ENCODE measurements at places on chromosomes 3 and 15. TPM values are rescaled to one million over a fixed set of nuclear protein-coding genes. Genes with fewer than 3 reads are reported as not detected.

The CCR8 gene
- total RNA-seq = not detected

The NANOGP8 gene
- total RNA-seq = 8.4 TPM

The TGM4 gene
- not detected for total RNA-seq

The ARNT2 gene
- 10.6 TPM for total RNA-seq

The ACOX2 gene
- total RNA-seq = 17.7 TPM

- no peak overlapping the region for H3K4me3 ChIP-seq
- no peaks in the 10 kb centered on the region for H3K36me3 ChIP-seq
- no peak for DNase-seq
- no peaks in the 10 kb centered on the region for H3K27me3 ChIP-seq
Observed at GRCh38 chr3:30553641-30554316, 52.6 kb upstream of the TGFBR2 start.

DNA sequence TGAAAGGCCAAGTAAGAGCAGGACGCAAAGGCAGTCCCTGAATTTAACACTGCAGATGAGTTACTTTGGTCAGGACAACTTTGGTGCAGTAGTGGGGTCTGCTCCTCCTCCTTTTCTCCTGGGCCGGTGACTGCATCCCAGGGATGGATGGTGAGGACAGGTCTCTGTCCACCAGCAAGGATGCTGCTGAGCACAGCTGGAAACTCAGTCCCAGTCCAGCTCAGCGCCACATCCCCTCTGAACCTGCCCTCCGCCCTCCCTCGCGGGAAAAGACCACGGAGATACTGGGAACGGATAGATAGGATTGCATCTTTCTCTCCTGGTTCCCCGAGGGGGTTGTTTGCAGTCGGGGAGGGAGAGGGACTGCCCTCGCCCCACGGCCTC, 13.8 kb downstream of the GRAMD2A start:
- H3K36me3 ChIP-seq = no peaks in the 10 kb centered on the region
- H3K27me3 ChIP-seq = peaks cover 5% of the 10 kb centered on the region
- no peaks in the 10 kb centered on the region for H3K4me1 ChIP-seq
- no peak for DNase-seq

DNA sequence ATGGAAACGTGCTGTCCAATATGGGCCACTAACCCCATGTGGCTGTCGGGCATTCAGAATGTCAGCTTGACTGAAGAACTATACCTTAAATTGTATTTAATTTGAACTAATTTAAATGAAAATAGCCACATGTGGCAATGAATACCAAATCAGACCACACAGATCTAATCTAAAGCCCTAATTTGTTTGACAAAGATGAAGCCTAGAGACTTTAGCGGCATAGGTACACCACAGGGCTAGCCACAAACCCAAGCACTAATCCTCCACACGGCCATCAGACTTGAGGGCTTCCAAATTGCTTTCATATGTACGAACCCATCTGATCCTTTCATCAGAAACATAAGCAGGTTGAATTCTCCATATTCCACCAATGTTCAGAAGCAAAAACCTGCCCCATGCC, 81.4 kb downstream of the SHQ1 start:
- DNase-seq = no peak
- H3K36me3 ChIP-seq = no peaks in the 10 kb centered on the region
- H3K27me3 ChIP-seq = no peaks in the 10 kb centered on the region
- H3K27ac ChIP-seq = no peak overlapping the region
- H3K4me1 ChIP-seq = no peaks in the 10 kb centered on the region

DNA sequence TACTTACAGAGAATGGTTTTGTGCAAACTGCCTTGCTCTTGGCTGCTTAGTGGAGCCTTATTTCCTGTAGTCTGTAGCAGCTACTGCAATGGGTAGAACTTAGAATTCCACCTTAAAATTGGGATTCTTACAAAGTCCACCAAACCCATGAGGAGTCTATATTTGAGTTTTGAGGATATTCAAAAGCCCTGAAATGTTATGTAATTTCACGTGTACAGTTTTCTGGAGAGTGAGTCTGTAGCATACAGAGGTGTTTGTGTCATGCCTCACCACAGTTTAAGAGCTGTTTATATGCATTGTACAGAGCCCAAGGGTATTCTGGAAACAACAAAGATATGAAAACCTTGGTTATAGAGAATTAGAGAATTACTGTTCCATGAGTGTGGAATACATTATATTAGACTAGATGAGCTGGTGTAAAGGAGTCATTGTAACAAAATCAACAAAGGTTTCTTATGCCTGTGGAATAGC, 114.4 kb downstream of the MBNL1 start:
- peaks cover 4% of the 10 kb centered on the region for H3K36me3 ChIP-seq
- peaks cover 67% of the 10 kb centered on the region for H3K4me1 ChIP-seq
- peak overlapping the region; percentile 9 for H3K4me3 ChIP-seq
- H3K27ac ChIP-seq = peak overlapping the region; percentile 70
- no peaks in the 10 kb centered on the region for H3K27me3 ChIP-seq

DNA sequence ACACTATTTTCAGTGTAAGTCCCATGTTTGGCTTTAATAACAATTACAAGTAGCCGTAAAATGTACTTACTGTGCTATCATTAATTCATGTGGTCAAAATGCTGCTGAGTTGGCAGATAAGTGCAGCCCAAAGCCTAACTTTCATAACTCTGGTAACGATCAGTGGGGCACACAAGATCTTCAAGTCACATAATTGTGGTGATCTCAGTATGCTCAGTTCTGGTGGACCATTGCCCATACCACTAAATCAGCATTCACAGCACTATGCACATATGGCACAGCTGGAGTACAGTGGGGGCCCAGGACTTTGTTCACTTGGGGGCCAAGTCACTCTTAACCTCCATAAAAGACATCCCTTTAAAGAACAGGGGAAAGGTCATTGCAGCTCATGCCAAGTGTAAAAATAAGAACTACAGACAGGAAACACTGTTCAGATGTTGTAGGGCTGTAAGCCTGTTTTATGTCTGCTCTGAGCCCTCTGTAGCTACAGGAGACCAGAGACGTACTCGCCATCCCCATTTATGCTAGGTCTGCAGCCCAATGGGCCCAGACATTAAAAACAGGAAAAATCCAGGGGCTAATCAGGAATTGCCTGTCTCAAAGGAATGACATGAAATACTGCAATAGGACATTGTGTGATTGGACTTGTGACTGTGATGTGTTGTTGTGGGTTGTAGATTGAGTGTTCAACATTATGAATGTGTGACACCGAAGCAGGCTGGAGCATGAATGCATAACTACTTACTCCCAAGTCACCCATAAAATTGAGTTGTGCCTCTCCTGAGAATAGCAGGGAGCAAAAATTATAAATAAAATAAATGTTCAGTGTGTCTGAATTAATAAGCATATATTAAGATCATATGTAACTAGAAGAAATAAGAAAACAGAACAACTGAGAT, 282.5 kb upstream of the EPHA3 start:
- H3K27me3 ChIP-seq = no peaks in the 10 kb centered on the region
- no peaks in the 10 kb centered on the region for H3K36me3 ChIP-seq
- DNase-seq = no peak
- no peaks in the 10 kb centered on the region for H3K4me1 ChIP-seq
- H3K4me3 ChIP-seq = no peak overlapping the region

DNA sequence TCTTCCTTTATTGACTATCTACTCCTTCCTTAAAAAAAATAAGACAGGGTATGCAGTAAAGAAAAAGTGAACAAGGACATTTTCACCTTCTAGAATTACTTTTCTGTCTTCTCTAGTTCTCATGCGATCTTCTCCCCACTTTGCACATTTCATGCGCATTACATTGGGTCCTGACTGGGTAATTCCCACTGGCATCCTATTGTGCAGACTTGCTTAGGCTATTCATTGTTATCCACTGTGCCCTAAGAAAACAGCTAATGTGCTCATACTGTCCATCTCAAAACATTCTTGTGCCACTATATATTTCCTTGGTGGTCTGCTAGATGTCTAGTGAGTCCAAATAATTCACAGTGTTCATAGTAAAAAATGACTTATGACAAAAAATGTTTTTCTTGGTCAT, 447.4 kb upstream of the ROBO1 start:
- DNase-seq = no peak
- no peaks in the 10 kb centered on the region for H3K27me3 ChIP-seq
- no peak overlapping the region for H3K27ac ChIP-seq
- H3K36me3 ChIP-seq = no peaks in the 10 kb centered on the region

GRCh38 chr15:79341396-79341795, 30.5 kb downstream of the TMED3 start:
- H3K4me1 ChIP-seq = no peaks in the 10 kb centered on the region
- no peak overlapping the region for H3K4me3 ChIP-seq
- no peak overlapping the region for H3K27ac ChIP-seq
- DNase-seq = no peak
- no peaks in the 10 kb centered on the region for H3K36me3 ChIP-seq

- H3K27ac ChIP-seq = no peak overlapping the region
- no peak overlapping the region for H3K4me3 ChIP-seq
- H3K36me3 ChIP-seq = no peaks in the 10 kb centered on the region
- no peak for DNase-seq
Observed at GRCh38 chr15:69990566-69991421, 106.9 kb downstream of the TLE3 start.

- no peaks in the 10 kb centered on the region for H3K36me3 ChIP-seq
- no peak overlapping the region for H3K4me3 ChIP-seq
- no peak for DNase-seq
- no peaks in the 10 kb centered on the region for H3K27me3 ChIP-seq
- H3K27ac ChIP-seq = no peak overlapping the region
- H3K4me1 ChIP-seq = peaks cover 3% of the 10 kb centered on the region
Observed at GRCh38 chr3:62178739-62179600, 194.4 kb downstream of the FEZF2 start.

DNA sequence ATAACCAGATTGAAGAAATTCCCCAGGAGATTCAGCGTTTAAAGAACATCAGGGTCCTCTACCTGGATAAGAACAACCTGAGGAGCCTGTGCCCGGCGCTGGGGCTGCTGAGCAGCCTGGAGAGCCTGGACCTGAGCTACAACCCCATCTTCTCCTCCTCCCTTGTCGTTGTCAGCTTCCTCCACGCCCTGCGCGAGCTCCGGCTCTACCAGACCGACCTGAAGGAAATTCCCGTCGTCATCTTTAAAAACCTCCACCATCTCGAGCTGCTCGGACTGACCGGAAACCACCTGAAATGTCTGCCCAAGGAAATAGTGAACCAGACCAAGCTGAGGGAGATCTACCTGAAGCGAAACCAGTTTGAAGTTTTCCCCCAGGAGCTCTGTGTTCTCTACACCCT, 9.4 kb upstream of the LRRC34 start:
- peak; percentile 51 for DNase-seq
- H3K36me3 ChIP-seq = no peaks in the 10 kb centered on the region
- no peak overlapping the region for H3K27ac ChIP-seq
- no peaks in the 10 kb centered on the region for H3K27me3 ChIP-seq
- no peaks in the 10 kb centered on the region for H3K4me1 ChIP-seq
- no peak overlapping the region for H3K4me3 ChIP-seq

DNA sequence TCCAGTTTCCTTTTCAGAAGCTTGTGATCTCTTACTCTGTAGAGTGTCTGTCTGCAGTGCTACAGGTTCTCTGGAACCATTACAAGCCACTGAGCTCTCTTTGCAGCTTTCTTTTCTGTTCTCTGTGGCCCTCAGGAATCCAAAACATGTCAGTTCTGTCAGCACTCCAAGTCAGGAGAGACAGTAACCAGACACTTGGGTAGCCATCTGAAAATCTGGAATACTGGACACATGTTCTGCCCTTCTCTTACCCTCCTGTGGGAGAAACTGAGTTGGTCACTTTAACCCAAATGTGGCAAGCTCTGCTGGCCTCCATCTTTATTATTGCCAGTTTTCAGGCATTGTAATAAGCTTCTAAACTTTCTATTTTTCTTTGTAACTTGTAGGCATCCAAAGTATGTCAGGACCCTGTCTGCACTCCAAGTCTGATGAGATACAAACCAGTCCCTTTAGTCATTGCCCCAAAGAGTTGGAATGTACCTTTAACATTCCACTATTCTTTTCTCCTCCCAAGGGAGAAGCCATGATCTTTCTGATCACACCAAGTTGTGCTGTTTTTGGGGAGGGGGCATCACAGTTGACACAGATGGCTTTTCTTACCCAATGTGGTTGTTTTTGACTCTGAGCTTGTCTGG, 183.7 kb downstream of the DPH6 start:
- H3K4me3 ChIP-seq = no peak overlapping the region
- no peaks in the 10 kb centered on the region for H3K36me3 ChIP-seq
- no peak overlapping the region for H3K27ac ChIP-seq
- H3K4me1 ChIP-seq = no peaks in the 10 kb centered on the region
- no peaks in the 10 kb centered on the region for H3K27me3 ChIP-seq
- DNase-seq = no peak

DNA sequence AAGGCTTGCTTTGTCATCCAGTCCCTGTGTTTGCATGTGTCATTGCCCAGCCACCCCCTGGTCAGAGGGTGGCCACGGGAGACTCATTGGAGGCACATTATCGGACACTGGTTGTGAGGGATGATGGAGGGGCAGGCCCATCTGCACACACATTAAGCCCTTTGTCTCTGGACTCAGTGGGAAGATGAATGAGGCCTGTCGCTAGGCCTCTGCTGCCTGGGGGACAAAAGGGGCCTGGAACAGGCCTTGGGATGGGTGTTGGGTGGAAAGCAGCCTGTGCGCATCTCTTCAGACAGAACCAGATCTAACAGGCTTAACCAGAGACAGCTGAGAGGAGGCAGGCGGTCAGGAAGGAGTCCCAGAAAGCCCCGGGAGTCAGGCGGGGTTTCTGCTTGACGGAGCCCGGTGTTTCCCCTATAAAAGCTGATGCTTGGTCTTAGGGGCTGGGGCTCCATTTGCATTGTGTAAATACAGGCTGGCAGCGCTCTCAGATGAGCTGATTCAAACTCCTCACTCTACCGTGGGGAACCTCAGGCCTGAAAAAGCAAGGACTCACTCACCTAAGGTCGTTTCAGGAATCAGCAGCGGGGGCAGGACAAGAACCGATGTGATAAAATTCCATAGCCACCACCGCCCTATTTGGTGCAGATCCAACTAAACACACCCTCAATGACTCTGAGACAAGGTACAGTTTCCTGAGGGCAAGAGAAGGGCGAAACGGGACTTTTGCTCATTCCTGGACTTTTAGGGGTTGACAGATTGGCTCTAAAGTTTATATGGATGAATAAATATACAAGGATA, 17.1 kb upstream of the SKIC8 start:
- DNase-seq = no peak
- no peaks in the 10 kb centered on the region for H3K36me3 ChIP-seq
- H3K27ac ChIP-seq = no peak overlapping the region
- H3K4me3 ChIP-seq = no peak overlapping the region

DNA sequence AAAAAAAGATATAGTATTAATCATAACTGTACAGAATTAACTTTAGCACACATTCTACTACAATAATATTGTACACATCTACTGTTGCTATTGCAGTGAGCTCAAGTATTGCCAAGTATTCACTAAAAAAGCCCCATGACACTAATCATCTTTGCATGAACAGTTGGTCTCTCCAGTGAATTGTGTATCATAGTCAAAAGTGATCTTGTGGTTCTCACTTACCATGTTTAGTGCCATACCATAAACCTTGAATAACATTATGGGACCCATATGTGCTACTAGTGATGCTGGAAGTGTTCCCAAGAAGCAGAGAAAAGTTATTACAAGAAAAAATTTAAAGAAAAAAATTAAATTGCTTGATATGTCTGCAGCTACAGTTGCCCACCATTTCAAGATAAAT, 177.1 kb downstream of the PCCB start:
- no peak for DNase-seq
- no peaks in the 10 kb centered on the region for H3K27me3 ChIP-seq
- no peak overlapping the region for H3K4me3 ChIP-seq
- H3K27ac ChIP-seq = no peak overlapping the region

Measured in upper lobe of left lung (tissue), 6 donors.